ENCODE measurements at places on chromosomes 1 and 21. TPM values are rescaled to one million over a fixed set of nuclear protein-coding genes. Genes with fewer than 3 reads are reported as not detected.

Gene VANGL2
- 1.0 TPM for total RNA-seq

Gene NBPF10
- 0.46 TPM for total RNA-seq

Gene CRNN
- total RNA-seq = not detected

Gene RAVER2
- total RNA-seq = 4.8 TPM

Gene SYT11
- 1.3 TPM for total RNA-seq

Measured in A549 treated with CORT108297 at 1 μM for 4 hours (cell line).